ENCODE measurements at places on chromosomes 4 and X.

- DNase-seq: no peak
Observed at GRCh38 chr4:76822303-76822702, 75.6 kb downstream of the SOWAHB start.

DNA sequence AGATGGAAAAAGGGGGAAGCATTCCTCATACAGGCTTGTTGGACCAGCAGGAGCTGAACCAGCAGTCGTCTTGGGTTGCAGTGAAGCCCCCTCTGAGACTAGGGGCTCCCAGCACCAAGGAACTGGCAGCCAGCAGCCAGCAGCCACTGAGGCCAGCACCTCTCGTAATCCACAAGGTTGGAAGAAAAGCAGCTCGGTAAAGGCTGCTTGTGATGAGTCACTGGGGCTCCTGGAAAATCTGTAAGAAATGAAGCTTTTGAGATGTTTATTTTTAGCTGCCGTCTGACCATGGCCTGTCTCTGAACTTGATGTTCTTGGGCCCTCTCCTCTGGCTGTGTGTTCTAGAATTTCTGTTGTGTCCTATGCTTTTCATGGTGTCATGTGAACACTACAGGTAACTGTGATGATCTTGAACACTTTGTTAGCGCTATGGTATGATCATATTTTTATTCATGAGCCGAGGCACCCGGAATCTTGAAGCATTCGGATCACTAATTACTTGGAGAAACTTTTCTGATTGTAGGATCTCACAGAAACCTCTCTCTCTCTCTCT is 18.6 kb downstream of the CLCN4 start:
- no peak for DNase-seq

DNA sequence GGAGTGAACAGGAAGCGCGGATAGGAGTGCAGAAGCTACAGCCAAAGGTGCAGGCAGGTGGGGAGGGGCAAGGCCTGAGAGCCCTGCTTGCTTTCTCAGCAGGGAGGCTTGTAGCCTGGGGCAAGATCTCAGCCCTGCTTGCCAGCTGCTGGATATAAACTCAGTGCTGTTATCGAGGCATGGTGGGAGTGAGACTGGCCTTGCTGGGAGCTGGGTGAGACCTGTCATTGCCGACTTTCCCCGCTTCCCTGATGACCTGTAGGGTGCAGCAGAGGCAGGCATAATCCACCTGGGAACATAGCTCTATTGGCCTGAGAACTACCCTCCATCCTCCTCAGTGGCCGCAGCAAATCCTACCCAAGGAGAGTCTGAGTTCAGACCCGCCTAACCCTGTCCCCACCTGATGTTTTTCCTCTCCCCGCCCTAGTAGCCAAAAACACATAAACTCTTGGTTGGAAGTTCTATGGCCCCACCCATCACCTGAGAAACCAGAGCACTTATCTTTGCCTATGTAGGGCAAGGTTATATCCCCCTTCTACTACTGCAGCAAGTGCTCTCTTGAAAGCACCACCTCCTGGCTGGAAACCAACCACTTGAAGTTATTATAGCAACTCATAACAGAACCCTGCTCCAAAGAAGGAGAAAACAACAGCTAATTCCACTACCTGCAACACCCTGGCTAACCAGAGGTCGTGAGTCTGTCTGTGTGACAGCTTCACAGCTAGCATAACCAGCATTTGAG is 80.7 kb downstream of the FHIP1A start:
- DNase-seq: peak; percentile 92

DNA sequence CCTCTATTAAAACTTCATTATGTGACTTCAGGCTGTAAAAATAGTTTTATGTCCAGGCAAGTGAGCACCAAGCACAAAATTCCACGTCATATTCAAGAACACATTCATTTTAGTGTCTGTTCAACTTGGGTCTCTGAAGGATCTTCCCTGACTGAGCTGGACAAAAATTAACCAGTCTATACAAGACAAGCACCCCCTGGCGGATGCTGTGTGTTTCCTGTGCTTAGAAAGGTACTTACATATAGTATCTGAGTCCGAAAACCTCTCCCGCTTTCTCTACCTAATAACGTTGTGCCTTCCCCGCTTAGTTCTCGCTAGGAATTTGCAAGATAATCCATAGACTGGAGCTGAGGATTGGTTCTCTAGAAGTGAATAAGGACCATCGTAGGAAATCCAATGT is 2214.5 kb upstream of the TENM3 start:
- peak; percentile 89 for DNase-seq

DNA sequence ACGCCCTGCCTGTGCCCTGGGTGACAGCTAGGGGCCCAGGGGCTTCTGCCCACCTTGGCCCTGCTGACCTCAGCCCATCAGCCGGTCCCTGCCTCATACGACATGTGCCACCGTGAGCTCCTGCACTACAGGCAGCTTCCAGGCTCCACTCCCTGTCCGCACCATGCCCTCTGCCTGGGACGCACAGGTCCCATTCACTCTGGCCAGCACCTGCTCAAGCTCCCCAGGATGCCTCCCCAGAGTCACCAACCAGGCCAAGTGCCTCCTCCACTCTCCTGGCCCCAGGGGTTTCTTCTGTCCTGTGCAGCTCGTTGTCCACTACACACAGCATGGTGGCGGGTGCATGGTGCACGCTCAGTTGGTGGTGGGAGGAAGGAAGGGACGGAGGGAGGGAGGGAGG is 20.2 kb upstream of the MRFAP1 start:
- no peak for DNase-seq

DNA sequence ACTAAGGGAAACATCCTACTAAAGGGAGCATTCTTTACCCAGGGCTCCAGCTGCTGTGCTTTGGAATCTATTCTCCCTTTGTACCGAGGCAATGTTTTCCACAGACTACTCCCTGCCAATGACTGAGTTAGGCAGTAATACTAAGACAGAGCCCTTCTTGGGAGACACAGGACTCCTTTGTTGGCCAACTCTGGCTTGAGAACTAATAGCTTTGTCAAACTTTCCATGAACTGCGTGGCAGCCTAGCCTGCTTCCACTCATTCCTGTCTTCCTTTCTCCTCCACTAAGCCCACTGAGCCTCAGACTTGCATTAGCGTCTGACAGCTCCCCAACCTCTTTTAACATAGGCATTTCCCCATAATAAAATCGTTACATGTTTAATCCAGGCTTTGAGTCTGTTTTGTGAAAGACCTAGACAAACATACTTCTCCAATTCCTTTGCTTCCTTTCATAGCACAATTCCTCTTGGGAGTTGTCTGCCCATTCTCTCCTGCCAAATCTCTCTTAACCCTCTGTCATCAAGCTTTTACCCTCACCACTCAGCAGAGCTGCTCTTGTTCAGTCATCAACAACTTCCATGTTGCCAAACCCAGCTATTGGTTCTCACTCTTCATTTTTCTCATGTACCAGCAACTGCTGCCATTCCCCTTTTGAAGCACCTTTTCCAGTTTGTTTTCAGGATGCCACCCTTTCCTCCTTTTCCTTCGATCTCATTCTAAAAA is 300.3 kb upstream of the IGFBP7 start:
- no peak for DNase-seq

DNA sequence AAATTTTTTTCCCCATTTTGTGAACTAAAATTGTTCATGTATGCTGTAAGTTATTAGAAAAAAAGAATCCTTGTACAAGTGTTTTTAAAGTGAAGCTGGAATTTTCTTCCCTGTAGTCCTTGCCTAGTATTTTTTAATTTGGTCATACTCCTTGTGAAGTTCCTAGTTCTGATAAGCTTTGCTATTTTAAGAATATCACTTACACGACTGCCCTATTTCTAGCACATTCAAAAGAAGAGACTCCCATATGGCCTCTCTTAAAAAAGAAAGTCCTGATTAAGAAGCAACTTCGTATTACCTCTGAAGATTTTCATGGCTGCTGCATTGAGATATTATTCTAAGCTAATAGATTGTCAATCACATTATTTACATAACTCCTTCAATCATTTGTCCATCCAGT is 87.2 kb downstream of the KLHL8 start:
- no peak for DNase-seq

DNA sequence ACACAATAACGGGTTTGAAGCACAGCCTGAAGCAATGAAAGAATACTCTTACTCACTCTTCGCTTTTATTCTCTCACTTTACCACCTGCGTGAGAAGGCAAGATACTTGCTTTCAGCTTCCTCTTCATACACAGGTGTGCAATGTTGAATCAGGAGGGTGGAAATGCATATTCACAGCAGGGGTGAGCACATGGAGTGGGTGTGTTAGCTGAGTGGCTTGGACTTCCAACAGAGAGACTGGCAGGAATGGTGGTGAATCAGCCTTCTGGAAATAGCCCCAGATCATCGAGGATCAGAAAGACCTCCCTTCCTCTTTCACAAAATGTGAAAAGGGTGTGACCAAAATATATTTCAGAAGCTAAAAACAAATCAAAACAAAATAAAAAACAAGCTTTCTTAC is 521.2 kb downstream of the STIM2 start:
- DNase-seq: no peak

DNA sequence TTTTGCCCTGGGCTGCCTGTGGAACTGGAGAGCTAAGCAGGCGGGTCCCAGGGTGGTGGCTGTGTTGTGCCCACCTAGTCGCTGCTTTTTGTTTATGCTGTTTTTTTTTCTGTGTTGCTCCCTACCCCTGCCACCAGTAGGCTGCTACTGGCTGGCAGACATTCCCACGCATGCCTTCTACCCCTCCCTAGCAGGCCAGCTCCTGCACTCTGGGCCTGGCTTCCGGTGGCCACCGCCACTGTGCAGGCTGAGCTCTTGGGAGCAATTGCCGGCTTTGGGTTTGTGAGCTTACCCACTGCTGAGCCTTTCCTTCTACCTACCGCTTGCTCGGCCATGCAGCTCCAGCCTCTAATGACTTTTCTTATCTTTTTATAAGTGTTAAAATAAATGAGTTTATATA is 57.6 kb downstream of the RBM46 start:
- no peak for DNase-seq

DNA sequence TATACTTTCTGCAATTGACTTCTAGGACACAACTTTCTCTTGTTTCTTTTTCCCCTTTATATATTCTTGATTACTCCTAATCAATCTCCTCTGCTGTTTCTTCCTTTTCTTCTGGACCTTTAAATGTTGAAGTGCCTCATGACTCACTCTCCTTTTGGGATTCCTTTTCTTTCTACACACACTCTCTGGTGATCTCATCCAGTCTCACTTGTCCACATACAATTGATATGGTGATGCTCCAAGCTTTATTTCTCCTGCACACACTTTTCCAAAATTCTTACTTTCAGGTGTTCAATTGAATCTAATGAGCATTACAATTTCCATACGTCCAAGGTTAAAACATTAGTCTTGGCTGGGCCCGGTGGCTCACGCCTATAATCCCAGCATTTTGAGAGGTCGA is 794.8 kb upstream of the EPHA5 start:
- no peak for DNase-seq

Measured in endodermal cell (in vitro differentiated cells).